ENCODE measurements at places on chromosomes 4 and X.

GRCh38 chr4:55017406-55017805, 108.0 kb downstream of the KDR start:
- DNase-seq: no peak

DNA sequence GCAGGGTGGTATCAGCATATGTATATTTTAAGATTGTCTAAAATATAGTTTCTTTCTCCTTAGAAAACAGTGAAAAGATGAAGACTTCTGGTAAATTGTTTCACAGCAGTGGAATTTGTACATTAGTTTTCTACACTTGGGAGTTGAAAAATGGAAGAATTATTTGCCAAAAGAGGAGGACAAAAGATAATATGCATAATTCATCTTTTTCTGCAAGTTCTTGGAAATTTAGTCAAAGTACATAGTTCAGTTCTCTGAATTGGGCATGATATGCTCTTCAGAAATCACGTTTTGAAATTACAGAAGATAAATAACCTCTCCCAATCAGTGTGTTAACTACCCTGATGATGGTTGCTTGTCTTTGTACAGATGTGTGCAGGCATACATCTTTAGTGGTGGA, 47.0 kb downstream of the RBPJ start:
- DNase-seq: no peak

- DNase-seq: no peak
Observed at GRCh38 chr4:125991398-125991797, 676.6 kb downstream of the FAT4 start.

- no peak for DNase-seq
Observed at GRCh38 chr4:181858741-181859140, 384.5 kb upstream of the TENM3 start.

All from Kasumi-1 (cell line).